Lung (tissue), 17 donors: ENCODE measurements at places on chromosomes 1 and 21. TPM values are rescaled to one million over a fixed set of nuclear protein-coding genes. Genes with fewer than 3 reads are reported as not detected.

GRCh38 chr1:26190373-26190987 lies at the start of gene CATSPER4:
Gene CATSPER4, plus strand, starts transcription at chr1:26190602. Its CDS starts 26 bp downstream, at chr1:26190628.
- no peaks in the 10 kb centered on the region for H3K36me3 ChIP-seq
- H3K4me1 ChIP-seq, result no peaks in the 10 kb centered on the region
- H3K27ac ChIP-seq, result no peak within 1 kb of the TSS

GRCh38 chr1:29736582-29737188 lies 500.4 kb downstream of the PTPRU start:
- H3K4me3 ChIP-seq, result no peak overlapping the region
- H3K27ac ChIP-seq, result no peak overlapping the region
- H3K4me1 ChIP-seq, result no peaks in the 10 kb centered on the region
- no peaks in the 10 kb centered on the region for H3K36me3 ChIP-seq

DNA sequence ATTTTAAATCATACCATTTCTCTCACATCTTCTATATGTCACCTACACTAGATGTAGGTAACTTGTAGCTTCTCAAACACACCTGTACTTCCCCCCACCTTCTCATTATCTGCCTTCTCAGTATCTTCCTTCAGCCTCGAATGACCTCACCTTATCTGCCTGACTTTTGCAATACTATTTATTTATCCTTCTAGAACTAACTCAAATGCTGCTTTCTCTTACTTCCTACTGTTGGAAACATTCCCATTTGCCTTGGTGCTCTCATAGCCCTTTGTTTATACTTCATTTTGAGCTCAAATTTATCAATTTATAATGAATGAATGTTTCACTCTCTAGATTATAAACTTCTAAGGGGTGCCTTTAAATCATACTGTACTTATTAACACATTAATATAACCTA lies 50.4 kb upstream of the KIAA1614 start:
- no peaks in the 10 kb centered on the region for H3K4me1 ChIP-seq
- H3K27ac ChIP-seq, result no peak overlapping the region
- H3K27me3 ChIP-seq, result no peaks in the 10 kb centered on the region
- H3K36me3 ChIP-seq, result no peaks in the 10 kb centered on the region

GRCh38 chr1:39173995-39174380 lies 30.5 kb upstream of the MACF1 start:
- DNase-seq, result no peak
- no peaks in the 10 kb centered on the region for H3K36me3 ChIP-seq
- H3K4me3 ChIP-seq, result no peak overlapping the region
- H3K27me3 ChIP-seq, result no peaks in the 10 kb centered on the region
- peak overlapping the region; percentile 29 for H3K27ac ChIP-seq

DNA sequence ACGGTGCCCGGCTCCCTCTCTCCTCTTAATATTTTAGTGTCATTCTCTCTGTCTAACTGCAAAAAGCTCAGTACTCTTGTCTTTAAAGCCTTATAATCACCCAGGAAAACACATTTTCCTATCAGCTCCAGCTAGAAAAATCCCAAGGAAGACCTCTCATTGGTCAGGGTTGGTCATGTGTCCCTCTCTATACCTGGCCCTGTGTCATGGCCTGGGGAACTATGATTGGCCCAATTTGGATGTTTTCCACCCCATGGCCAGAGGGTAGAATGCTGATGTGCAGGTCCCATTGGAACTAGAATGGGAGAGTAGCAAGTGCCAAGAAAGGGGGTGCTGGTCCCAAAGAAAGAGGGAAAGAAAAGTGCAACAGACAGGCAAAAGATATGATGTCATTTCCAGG lies 27.3 kb downstream of the CAMK2N1 start:
- no peak for DNase-seq
- H3K27me3 ChIP-seq, result peaks cover 8% of the 10 kb centered on the region
- no peaks in the 10 kb centered on the region for H3K36me3 ChIP-seq
- no peak overlapping the region for H3K4me3 ChIP-seq

DNA sequence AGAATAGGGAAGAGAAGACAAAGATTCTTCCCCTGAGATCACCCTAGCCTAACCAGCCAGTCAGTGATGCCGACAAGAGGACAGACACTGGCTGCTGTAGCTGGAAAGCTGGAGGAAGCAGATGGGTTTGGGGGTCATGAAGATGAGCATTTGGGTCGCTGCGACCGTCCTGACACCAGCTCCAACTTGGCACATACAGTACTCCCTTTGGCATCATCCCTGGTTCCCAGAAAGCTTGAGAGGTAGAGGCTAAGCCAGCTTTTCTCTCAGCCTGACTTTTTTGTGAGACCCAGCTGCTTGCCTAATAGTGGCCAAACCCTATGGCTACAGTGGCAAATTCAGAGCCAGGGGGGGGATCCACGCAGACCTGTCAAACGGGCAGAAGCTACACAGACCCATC lies 43.0 kb upstream of the IKBKE start:
- no peak overlapping the region for H3K4me3 ChIP-seq
- no peak for DNase-seq
- peaks cover 3% of the 10 kb centered on the region for H3K4me1 ChIP-seq

DNA sequence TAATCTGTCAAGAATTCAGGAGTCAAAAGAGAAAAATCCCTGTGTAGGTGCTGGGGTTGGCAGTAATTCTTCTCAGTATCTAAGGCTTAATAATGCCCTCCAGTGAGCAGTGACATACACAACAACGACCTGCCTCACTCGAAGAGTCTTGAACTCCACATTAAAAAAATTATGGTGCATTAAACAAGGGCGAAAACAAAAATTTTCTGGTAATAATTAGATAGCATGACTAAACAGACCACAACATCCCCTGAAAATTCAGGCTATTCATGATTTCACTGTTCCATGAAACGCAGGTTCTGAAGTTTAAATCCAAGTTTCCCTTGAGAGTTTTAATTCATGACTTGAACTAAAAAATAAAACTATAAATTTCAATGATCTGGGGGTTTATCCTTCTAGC lies 5.1 kb downstream of the SRSF4 start:
- H3K27ac ChIP-seq, result no peak overlapping the region
- DNase-seq, result no peak
- no peak overlapping the region for H3K4me3 ChIP-seq
- peaks cover 4% of the 10 kb centered on the region for H3K36me3 ChIP-seq
- no peaks in the 10 kb centered on the region for H3K27me3 ChIP-seq
- H3K4me1 ChIP-seq, result peaks cover 23% of the 10 kb centered on the region

Gene AKNAD1
- total RNA-seq, result 0.31 TPM

Gene PTPRU
- 22.6 TPM for total RNA-seq
